Stimulated activated CD4-positive, alpha-beta T cell treated with anti-CD3 and anti-CD28 coated beads, Interleukin-15, amount 100 ng/mL, for 1 hour (primary cell): ENCODE measurements at places on chromosomes 13 and 19.

DNA sequence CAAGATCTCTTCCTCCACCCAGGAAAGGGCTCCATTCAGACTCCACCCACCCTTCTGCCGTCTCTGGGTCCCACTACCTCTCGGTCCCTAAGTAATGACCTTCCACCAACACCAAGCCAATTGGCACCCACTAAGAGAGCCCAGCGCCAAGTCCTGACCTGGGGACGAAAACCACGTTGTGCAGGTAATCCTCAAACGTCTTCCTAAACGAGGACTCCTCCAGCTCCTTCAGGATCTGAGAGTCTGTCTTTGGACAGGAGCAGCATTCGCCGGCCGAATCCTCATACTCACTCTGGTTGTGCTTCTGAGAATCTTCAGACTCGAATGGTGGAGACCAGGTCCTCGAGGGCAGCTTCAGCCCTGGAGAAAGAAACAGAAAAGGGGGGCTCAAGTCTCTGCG, 83.1 kb downstream of the ZNF557 start:
- DNase-seq: no peak

DNA sequence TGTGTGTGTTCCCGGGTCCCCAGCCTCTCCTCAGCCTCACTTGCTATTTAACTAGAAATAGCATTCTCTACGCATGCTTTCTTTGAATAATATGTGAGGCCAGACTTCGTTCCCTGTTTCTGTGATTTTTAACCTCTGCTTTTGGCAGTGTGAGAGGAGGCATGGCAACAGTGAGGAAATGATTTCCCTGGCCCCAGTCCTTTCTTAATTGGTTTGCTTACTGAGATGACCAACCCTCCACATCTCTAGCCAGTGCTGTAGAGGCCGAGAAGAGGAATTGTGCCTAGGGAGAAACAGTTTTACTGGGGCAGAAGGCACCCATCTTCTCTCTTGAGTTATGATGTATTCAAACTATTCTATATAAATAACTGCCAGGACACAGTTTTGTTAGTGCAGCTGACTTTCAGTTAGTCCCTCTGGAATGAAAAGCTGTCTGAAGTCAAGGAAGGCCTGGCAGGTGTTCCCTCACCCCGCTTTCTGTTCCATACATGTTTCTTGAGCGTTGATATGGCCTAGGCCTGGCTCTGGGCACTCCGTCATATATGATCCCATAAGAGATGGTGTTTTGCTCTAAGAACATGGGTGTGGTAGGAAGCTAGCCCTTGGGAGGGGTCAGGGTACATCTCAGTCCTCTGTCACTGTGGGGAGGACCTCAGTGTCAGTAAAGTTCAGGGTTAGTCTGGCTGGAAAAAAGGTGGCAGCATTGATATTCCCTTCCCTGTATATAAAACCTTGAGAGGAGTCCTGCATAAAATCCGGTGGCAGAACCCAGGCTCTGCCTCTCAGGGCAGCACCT, 73.7 kb upstream of the NPAS1 start:
- DNase-seq: no peak

GRCh38 chr19:2587001-2587719, 111.2 kb downstream of the GADD45B start:
- no peak for DNase-seq

DNA sequence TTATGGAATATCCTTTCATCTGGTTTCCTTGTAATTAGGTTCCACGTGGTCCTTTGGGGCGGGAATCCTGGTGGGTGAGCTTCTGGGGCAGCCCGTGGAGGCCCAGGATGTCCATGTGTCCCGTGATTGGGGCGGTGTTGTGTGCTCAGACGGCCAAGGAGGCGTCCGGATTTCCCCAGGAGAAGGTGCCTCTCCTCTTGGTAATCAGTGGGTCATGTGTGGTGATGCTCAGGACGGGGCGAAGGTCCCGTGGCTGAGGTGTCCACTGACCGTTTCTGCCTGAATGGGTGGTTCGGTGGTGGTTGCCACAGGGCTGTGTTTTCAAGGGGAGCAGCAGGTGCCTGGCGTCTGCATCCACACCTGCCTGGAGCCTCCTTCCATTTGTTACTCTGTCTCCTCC, 52.2 kb upstream of the F7 start:
- DNase-seq: no peak

- no peak for DNase-seq
Observed at GRCh38 chr19:16001481-16002312, 52.9 kb downstream of the OR10H4 start.

GRCh38 chr13:109096101-109096500, 466.7 kb downstream of the MYO16 start:
- DNase-seq: no peak

DNA sequence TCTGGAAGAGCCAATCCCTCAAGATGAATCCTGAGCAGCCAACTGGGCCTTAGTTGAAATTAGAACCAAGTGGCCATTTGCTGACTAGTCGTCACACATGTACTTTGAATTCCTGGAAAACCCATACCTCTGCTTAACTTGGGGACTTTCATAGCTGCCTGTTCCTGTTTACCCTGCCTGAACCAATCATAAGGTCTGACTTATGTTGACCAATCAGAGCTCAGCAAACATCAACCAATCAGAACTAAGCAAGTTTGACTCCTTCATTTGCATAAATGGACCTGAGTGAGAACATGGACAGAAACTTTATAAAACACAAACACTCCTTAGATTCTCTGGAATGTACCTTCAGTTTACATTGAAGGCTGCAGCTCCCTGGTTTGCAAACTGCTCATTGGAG, 50.8 kb downstream of the LATS2 start:
- no peak for DNase-seq

DNA sequence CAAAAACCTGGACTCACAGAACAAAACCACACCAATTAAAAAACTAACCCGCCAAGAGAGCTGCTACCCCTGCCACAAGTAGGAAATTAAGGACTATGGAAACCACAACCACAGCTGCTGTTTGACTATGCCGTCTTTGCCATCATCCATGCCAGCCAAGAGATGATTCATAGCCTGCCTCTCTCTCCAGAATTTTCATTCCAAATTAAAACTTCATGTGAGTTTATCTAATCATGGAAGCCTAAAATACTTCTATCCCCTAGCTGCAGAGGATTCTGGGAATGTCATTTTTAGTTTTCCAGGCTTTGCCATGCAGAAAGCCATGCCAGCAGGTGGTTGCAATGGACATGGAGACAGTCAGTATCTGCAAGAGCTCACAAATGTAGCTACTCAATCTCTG, 27.6 kb upstream of the GTF2F2 start:
- no peak for DNase-seq

DNA sequence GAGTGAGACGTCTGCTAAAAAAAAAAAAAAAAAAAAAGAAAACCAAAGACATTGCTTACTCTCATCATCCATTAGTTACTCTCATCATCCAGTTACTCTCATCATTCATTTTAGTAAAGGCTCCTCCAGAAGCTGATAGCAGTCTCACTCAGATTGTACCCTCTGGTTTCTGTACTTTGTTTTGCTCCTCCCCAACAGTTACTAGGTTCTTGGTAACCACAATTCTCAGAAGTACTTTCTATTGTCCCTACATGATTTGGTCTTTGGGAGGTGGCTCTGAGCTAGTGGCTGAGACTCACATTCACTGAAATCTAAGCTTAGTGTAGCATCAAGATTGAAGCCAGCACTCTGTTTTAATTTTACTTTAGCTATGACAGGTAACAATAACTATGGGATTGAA, 14.3 kb downstream of the ERICH4 start:
- DNase-seq: no peak

GRCh38 chr13:98997011-98997730, 19.3 kb upstream of the DOCK9 start:
- DNase-seq: no peak

GRCh38 chr13:32530841-32531253, 7.7 kb downstream of the N4BP2L2 start:
- DNase-seq: no peak

GRCh38 chr13:42880056-42880605, 98.7 kb downstream of the FAM216B start:
- no peak for DNase-seq

GRCh38 chr19:5934774-5935472, 20.9 kb downstream of the CAPS start:
- no peak for DNase-seq

DNA sequence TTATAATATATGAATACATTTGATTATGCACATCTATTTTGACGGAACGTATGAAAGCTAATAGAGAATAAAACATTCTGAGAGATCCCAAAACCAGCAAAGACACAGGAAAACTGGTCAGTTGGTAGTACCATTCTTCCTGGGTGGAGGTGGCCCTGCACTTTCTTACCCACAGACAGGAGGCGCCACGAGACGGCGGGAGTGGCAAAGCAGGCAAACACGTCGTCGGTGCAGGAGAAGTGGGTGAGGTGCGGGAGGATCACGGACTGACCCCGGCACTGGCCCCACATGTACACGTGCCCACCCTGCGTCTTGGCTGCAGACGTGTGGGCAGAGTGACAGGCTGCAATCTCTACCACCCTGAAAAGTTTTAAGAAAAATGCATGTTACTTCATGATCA, 36.1 kb downstream of the RCBTB1 start:
- DNase-seq: no peak

GRCh38 chr19:47756627-47756929, 11.2 kb downstream of the NOP53 start:
- no peak for DNase-seq

- no peak for DNase-seq
Observed at GRCh38 chr19:31204115-31204514, 145.1 kb downstream of the TSHZ3 start.

DNA sequence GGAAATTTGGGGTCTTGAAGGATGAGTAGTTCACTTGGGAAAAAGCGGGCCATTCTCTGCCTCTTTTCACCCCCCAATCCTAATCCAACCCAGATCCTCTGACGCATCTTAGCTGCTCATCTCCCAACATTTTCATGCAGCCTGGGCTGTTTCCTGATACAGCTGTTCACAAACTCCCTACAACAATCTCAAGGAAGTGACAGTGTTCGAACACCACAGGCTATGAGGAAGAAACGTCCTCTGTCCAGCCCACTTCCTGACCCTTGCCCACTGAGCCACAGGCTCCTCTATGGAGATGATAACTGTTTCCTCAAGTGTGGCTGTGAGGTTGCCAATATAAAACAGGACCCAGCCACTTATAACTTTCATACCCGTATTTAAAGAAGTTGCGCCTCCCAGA, 16.2 kb downstream of the LMTK3 start:
- DNase-seq: no peak

GRCh38 chr13:79995334-79995733, 345.6 kb downstream of the SPRY2 start:
- no peak for DNase-seq

- DNase-seq: no peak
Observed at GRCh38 chr19:29532097-29532496, 6.3 kb downstream of the VSTM2B start.

GRCh38 chr13:76223565-76223964, 587.4 kb downstream of the LMO7 start:
- DNase-seq: no peak

DNA sequence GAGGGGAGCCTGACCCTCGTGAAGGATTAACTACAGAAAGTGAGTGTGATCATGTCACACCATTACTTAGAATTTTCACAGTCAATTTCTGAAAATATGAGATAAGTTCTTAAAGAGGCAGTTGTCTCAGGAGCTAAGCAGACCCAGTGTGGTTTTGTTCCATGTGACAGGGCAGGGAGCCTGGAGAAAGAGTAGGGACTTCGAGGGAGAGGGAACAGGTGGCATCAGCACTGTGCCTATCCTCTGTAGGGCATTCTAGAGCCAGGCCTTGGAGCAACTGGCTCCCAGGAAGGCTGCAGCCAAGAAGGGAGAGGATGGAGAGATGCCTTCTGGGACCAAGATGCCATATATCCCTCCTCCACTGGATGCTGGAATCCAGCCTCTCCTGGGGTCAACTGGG, 183.0 kb downstream of the TSHZ3 start:
- no peak for DNase-seq

- DNase-seq: no peak
Observed at GRCh38 chr13:22662771-22663170, 518.0 kb upstream of the SGCG start.

GRCh38 chr19:44748426-44749254, at the start of gene BCL3:
BCL3 (plus strand) TSS chr19:44748708; CDS start chr19:44748791, 83 bp downstream.
- peak; percentile 48 for DNase-seq

- DNase-seq: no peak
Observed at GRCh38 chr13:75811841-75812240, 175.7 kb downstream of the LMO7 start.
